ENCODE measurements at places on chromosomes 5 and 9.

DNA sequence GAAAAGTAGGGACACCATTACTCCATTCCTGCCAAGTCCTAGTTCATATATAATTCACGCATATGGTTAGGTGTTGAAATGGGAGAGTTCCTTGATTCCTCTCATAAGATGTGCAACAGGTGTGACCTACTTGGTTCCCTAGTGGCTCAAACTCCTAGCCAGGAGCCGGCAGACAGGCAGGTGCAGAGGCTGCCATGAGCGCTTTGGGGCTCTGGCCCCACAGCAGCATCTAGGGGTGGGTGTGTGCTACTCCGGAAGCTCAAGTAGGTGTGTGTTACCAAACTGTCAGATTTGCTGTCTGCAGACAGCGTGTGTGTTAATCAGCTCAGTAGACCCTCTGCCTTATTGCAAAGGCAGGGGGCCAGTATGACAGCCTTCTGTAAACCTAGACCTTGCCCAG, 1652.4 kb upstream of the ACO1 start:
- DNase-seq, result no peak

GRCh38 chr9:107198718-107199117, 84.4 kb upstream of the RAD23B start:
- DNase-seq, result no peak

GRCh38 chr9:19451240-19452087, 42.7 kb downstream of the ACER2 start:
- no peak for DNase-seq

GRCh38 chr5:10584714-10585517, 21.0 kb downstream of the ANKRD33B start:
- no peak for DNase-seq

- no peak for DNase-seq
Observed at GRCh38 chr5:132010989-132011621, 353 bp downstream of the ACSL6 start.

GRCh38 chr9:86516564-86516963, 162.4 kb upstream of the TUT7 start:
- no peak for DNase-seq

DNA sequence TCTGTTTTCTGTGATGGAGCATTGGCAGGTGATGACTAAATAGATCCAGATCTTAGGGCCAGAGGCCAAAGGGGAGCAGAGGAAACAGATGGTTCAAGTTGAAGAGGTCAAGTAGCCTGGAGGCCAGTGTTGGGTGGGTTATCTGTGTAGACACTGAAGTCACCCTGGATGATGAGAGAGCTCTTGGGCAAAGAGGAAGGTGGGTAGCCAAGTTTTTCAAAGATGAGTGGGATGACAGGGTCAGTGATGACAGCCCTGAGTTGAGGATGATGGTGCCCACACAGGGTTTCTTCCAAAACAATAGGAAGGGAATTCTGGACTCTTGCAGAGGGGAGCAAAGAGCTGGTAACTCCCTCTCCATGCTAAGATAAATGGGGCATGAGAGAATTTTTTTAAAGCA, 76.6 kb downstream of the CD180 start:
- no peak for DNase-seq

GRCh38 chr5:151454166-151454565, 6.8 kb downstream of the SLC36A1 start:
- DNase-seq, result no peak

- peak; percentile 3 for DNase-seq
Observed at GRCh38 chr5:178590141-178590923, at the start of gene COL23A1. TSS of gene COL23A1 (minus strand) at chr5:178590393.

DNA sequence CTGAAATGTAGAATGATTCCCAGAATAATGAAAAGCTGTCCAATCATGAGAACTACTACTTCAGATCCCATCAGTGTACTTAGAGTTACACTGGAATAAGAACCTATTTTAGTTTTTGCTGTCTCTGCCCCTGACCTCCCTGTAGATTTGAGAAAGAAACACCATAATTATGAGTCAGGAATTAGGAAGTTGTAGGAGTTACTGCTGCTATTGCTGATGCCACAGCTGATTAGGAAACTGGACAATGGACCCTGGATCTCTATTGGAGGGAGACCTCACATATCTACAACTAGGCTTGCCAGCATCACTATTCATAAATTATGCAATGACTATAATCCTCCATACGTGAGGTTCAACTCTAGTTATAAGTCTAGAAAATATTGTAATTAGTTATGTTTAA, 48.8 kb upstream of the EDIL3 start:
- DNase-seq, result no peak

GRCh38 chr9:69272212-69272611, 52.8 kb upstream of the ENTREP1 start:
- DNase-seq, result no peak

- DNase-seq, result no peak
Observed at GRCh38 chr5:110324876-110325275, 401.6 kb downstream of the TMEM232 start.

GRCh38 chr9:100619665-100620064, 41.8 kb downstream of the CAVIN4 start:
- no peak for DNase-seq

DNA sequence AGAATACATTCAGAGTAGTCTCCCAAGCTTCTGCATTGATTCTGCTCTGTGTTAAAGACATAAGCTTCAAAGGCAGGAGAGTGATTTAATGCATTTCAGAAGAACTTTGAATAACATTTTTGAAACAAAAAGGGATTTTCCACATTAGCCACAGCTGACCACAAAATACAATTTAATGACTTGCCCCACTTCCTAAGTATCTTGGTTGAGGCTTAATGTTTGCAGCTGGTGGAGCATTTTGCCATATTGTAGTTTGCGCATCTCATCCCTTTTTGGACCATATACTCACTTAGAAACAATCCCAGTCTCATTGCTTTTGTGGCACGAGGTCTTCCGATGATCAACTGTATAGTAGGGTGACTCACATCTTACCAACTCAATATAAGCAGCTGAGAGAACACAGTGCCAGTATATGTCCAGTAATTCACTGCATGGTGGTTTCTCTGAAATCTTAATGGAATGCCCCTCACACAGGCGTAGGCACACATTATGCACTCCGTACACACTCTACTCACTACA, 455.8 kb upstream of the PTGER4 start:
- DNase-seq, result no peak

DNA sequence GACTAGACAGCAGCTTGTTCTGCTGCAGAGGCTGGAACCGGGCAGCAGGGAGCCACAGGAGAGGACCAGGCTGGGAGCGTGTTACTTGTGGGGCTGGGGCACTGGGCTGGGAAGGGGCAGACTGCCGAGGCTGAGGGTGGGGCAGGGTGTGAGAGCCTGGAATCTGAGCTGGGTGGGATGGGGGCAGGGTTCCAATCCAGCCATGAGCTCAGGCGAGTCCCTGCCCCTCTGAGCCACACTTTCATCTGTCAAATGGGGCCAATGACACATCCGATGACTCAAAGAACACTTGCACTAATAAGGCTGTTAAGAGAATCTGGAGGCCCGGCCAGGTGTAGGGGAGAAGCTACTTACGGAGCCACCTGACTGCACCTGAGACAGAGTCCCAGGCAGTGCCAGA, 18.7 kb upstream of the WDR38 start:
- DNase-seq, result no peak

- no peak for DNase-seq
Observed at GRCh38 chr5:6829150-6829784, 116.0 kb downstream of the TENT4A start.

DNA sequence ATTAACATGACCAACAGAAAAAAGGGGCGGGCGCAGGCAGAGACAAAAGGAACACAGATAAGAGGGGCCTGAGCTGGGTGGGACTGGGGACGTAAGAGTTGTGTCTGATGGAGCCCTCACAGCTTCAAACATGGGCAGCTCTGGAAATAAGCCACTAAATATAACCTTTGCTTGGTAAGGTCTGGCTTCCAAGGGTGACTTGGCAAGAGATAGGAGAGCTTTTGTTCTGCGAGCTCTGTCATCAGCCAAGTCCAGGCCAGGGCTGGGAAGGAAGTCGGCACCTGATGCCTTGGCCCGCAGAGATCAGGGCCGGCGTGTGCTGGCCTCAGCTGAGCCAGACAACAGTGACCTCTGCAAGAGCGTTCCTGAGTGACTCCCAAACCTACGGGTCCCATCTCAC, 11.8 kb downstream of the TRUB2 start:
- no peak for DNase-seq

GRCh38 chr5:58718269-58718978, 135.5 kb downstream of the RAB3C start:
- DNase-seq, result no peak

GRCh38 chr5:153985498-153985897, 53.2 kb downstream of the FAM114A2 start:
- DNase-seq, result no peak

GRCh38 chr9:6440405-6440804, 27.4 kb downstream of the UHRF2 start:
- no peak for DNase-seq

GRCh38 chr9:21174671-21175070, 8.2 kb upstream of the IFNA21 start:
- no peak for DNase-seq

- no peak for DNase-seq
Observed at GRCh38 chr9:133641861-133642595, 5.9 kb downstream of the DBH start.

- no peak for DNase-seq
Observed at GRCh38 chr5:171599411-171599810, 180.0 kb downstream of the FGF18 start.

GRCh38 chr5:88819301-88819999, 63.5 kb downstream of the MEF2C start:
- no peak for DNase-seq

DNA sequence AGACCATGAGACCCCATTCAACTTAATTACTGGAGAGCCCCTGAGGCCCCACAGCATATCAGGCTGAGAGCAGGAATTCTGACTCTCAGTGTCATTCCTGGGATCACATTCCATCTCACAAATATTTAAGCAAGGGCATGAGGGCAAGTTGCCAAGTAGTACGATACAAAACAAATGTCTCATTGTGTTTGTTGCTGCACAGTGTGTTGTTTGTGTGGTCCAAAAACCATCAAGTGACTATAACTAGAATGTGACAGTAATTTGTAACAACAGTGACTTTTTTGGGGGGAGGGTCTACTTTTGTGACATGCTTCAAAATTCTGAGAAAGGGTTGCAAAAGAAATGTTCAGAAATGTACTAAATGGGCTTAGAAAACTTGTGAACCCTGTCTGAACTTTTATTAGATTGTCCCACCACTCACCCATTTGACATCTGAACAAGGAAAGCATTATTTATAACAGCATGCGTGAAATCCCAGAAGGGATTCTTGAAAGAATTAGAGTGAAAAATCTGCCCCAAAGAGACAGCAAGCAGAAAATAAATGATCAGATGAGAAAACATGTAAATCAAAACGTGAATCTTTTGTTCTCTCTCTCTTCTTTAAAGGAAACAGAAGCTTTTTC, 347.0 kb downstream of the NTRK2 start:
- no peak for DNase-seq

- DNase-seq, result no peak
Observed at GRCh38 chr9:8863886-8864544, 1064.4 kb upstream of the DMAC1 start.

GRCh38 chr9:75958226-75958625, 67.8 kb downstream of the PCSK5 start:
- no peak for DNase-seq

- DNase-seq, result no peak
Observed at GRCh38 chr5:154465169-154465568, 12.9 kb downstream of the HAND1 start.

DNA sequence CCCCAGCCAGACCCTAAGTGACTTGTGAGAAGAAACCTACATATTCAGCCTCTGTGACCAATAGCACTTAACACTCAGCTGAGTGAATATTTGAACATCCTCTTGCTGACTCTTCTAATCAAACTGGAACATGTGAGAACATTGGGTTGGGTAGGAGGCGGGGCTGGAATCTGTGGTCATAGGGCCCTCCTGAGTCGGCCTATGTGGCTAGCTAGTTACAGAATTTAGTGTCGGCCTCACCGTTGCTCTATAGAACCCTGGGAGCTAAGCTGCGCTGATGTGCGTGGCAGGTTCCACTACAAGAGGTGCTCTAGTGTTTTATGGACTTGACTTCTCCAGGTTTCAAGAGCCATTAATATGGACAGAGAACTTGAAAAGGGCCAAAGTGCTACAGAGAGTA, 138.8 kb downstream of the DROSHA start:
- no peak for DNase-seq

DNA sequence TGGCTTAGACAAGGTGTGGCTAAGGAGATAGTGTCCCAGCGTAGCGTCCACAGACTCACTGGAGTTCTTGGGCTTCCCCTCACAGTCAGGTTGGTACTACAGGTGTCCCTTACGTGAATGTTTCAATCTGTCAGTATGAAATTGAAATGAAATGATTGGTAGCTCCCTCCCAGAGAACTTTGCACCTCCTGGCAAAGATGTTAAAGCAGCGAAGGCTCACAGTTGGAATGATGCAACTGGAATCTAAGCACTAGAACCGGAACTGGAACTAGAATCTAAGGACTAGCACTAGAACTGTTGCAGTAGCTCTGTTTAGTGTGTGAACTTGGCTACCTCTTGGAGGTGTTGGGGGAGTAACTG, 1.1 kb downstream of the SLC31A1 start:
- no peak for DNase-seq

GRCh38 chr5:126525630-126526245, 69.3 kb downstream of the ALDH7A1 start:
- no peak for DNase-seq

GRCh38 chr9:101119206-101119819, 90.8 kb downstream of the PLPPR1 start:
- DNase-seq, result no peak

GRCh38 chr9:120104771-120105170, 475.2 kb downstream of the CDK5RAP2 start:
- DNase-seq, result no peak

- no peak for DNase-seq
Observed at GRCh38 chr5:24497145-24497544, 147.6 kb downstream of the CDH10 start.

DNA sequence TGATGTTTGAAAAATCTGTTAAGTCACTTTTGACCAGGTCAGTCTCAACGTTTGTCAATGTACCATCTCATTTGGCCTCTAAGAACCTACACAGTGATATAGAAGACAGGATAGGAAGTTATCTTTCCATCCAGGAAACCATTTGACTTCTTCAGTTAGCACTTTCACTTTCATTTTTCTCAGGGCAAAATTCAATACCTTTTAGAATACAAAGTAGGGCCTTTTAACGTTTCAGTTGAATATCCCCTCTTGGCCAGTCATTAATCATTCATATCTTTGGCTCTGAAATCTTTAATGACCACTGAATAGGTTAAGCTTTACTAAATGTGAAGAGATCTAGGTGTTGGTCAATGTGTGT, 101.1 kb upstream of the GNAQ start:
- DNase-seq, result no peak

GRCh38 chr9:81559709-81560108, 129.6 kb downstream of the TLE1 start:
- no peak for DNase-seq

GRCh38 chr5:86768699-86769202, 151.0 kb downstream of the COX7C start:
- no peak for DNase-seq

GRCh38 chr9:135273008-135273407, 185.5 kb downstream of the OLFM1 start:
- DNase-seq, result no peak

- no peak for DNase-seq
Observed at GRCh38 chr9:32855752-32856151, 72.4 kb downstream of the TMEM215 start.

- no peak for DNase-seq
Observed at GRCh38 chr5:149325166-149325735, 20.0 kb upstream of the GRPEL2 start.
